ENCODE measurements at places on chromosomes 1 and 21.

- no peak for DNase-seq
Observed at GRCh38 chr1:167770127-167770526, 48.3 kb downstream of the MPZL1 start.

- no peak for DNase-seq
Observed at GRCh38 chr1:231616667-231617066, 9.9 kb upstream of the DISC1 start.

GRCh38 chr1:9426291-9426711 is 113.0 kb upstream of the SLC25A33 start:
- DNase-seq = no peak

GRCh38 chr1:179549368-179549700 is 26.4 kb downstream of the NPHS2 start:
- DNase-seq = no peak

DNA sequence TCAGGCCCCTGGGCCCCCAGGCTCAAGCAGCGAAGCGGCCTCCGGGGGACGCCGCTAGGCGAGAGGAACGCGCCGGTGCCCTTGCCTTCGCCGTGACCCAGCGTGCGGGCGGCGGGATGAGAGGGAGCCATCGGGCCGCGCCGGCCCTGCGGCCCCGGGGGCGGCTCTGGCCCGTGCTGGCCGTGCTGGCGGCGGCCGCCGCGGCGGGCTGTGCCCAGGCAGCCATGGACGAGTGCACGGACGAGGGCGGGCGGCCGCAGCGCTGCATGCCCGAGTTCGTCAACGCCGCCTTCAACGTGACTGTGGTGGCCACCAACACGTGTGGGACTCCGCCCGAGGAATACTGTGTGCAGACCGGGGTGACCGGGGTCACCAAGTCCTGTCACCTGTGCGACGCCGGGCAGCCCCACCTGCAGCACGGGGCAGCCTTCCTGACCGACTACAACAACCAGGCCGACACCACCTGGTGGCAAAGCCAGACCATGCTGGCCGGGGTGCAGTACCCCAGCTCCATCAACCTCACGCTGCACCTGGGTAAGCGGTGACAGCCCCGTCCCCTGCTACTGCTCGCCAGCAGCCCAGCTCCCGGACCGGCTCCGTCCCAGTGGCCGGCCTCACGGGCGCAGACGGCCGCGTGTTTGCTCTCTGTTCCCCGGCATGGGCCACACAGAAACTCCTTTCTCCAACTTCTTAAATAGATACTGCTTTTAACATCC is 539 bp downstream of the LAMC1 start:
- no peak for DNase-seq

- no peak for DNase-seq
Observed at GRCh38 chr1:174894117-174894762, 105.5 kb upstream of the CACYBP start.

DNA sequence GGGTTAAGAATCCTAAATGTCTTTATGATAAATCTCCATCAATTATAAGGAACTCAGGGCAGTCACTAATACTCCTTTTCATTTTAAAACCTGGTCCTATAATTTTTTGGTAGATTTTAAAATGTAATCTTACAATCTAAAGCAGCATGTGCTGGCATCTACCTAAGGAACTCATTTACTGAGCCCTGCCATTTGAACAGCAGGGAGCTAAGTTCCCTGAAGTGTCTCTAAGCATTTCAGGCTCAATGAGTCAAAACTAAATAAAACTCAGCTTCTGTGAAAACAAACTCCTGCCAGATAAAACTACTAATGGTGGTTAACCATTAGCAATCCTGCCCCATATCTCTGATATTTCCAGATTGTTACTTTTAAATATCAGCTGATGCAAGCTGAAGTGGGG is 1371.8 kb upstream of the PRMT6 start:
- no peak for DNase-seq
